Stimulated activated naive CD4-positive, alpha-beta T cell (primary cell): ENCODE measurements at places on chromosomes 7 and 10.

DNA sequence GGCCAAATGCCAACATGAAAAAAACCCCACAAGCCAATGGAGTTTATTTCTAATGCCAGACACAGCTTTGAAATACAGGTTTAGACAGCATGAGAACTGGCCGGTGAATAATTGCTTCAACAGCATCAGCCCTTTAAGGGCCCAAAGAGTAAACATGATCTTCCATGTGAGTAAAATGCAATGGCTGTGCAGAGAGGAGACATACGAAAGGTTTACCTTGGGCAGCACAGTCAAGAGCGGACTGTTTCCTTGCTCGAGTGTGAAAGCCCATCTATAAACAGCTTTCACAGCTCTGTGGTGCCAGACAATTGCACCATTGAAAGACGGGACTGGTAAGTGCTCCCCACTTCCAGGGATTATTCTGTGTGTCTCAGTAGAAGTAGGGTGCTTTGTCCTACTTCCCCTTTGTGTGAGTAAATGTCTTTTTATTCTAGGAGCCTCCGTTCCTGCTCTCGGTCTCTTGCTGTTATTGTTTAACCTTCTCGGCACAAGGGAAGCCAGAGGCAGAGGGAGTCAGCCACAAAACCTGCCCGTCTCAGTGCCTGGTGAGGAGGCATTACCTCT, 77.8 kb upstream of the KAT6B start:
- no peak for DNase-seq

DNA sequence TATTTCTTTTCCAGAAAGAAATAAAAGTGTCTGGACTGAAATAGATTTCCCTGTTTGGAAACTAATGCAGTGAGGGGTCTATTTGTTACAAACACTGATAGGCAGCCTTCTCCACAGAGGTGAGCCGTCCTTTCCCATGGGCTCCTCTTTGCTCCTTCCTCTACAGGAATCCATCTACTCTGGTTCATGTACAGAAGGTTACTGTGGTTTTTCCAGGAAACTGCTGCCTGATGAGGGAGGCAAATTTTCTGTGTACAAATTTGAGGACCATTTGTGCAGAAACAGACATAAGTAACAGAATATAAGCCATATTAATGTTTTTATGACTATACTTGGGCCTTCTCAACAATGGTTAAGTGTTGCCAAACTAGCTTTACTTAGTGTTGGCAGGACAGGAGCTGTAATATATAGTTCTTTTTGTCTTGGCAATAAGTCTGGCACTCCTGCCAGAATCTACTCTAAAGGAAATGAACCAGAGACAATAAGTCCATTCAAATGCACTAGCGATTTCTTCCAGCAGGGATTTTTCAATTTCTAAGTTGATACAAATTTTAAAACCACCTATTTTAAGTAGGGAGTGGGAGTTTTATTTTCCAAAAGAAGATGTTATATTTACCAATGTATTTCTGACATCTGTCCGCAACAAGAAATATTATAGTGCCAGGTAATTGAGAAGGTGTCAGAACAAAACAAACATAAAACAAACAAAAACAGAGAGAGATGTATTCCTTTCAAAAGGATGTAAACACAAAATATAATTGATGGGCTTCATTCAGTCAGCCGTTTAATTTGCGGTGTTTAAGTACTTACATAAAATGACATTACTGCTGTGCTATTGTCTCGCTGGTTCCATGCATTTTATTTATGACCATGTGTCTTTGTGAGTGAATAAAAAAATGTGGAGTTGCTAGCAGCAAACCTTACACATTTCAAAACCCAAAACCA, 91.0 kb upstream of the NFE2L3 start:
- DNase-seq: no peak

DNA sequence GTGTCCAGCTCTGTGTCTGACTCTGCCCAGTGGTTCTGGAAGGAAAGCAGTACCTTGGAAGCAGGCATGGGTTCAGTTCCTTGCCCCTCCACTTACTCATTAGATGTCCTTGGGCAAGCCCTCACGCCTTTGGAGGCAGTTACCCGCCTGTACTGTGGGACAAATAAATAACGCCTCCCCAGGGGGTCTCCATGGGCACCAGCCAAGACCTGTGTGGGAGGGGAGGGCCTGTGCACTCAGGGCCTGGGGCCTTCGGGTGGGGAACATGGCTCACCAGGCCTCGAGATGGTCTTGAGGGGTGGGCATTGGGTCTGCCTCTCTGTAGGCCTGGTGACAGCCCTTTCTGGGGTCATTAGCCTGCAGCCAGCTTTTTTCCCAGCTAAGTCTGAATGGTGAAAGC, 142.0 kb downstream of the GRK5 start:
- no peak for DNase-seq

DNA sequence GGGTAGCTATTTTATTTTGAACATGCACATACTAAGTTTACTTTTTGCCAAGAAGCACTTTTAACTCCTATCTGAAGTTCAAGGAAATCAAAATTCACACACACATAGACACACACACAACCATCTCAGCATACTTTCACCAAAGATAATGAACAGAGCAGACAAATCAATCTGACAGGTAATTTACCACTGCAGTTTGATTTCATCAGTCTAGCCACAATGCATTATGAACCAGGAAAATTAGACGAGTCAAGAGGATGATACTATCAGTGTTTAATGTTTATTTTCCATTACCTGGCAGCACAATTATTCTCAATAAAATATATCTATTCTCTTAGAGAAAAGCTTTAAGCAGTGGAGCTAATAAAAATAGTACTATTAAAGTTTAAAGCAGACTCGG, 147.9 kb downstream of the ARHGAP12 start:
- DNase-seq: no peak

DNA sequence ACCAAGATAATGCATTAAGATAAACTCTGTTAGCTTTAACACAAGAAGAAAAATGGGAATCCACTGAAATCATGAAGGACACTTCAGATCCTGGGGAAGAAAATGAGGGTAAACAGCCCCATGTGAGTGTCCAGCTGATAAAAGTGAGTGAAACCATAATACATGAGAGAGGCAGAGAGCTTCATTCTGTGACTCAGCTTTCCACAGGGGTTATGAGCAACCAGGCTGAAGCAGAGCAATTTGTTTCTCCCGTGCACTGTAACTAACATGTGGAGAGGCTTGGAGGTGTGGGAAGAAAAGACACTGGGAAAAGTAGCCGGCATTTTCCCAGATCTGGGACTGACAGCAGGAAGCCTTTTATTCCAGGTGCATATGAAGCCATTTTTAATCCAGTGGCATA, 971.7 kb downstream of the ANKRD7 start:
- no peak for DNase-seq

DNA sequence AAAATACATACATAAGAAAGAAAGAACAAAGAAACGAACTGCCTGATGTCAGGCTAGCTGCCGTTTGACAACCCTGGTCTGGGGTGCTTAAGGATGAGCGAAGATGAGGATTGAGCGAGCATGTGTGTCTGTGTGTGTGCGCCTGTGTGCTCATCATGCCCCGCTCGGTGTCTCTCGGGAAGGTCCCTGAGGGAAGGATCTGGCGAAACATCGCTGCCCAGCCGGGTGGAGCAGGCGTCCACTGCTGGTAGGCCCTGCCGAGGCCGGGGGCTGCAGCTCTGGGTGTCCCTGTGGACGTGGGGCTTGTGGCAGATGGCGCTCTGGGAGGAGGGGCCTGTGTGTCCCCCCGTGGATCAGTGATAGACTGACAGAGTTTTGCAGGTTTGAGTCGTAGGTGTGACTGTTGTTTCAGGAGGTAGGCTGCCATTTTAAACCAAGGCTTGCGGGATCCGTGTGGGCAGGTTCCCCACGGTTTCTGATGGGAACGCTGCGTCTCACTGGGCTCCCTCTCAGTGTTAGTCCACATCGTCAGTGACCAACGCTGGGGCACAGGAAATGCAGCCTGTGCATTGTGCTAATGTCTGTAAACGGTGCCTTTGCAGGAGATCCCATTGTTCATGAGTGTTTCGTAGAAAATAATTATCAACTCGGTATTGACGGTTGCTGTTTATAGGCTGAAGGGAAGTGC, 5.9 kb upstream of the SUN1 start:
- no peak for DNase-seq

- DNase-seq: no peak
Measured at GRCh38 chr7:31962246-31962645, 108.0 kb downstream of the PDE1C start.

DNA sequence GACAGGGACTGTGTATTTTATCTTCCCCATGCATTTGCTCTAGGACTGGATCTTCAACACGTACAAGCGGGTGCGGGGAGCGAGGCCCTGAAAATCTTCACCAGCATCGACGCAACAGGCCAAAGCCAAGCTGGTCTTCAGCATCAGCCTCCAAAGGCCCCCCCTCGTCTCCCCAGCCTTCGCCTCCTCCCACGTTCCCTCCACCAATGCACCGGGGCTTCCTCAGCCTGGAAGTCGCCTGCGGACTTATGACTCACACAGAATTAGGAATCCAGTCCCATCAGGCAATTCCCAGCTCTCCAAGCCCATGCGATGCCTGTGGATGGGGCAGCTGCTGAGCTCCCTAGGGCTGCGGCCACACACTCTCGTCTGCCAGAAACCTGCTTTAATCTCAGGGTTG, 36.3 kb upstream of the RNF32 start:
- no peak for DNase-seq

GRCh38 chr10:127907411-127908105, 655 bp downstream of the PTPRE start:
- DNase-seq: no peak

GRCh38 chr10:104488439-104488832, 134.8 kb downstream of the CFAP58 start:
- no peak for DNase-seq

GRCh38 chr7:5396542-5396941, 27.1 kb downstream of the TNRC18 start:
- DNase-seq: peak; percentile 39

DNA sequence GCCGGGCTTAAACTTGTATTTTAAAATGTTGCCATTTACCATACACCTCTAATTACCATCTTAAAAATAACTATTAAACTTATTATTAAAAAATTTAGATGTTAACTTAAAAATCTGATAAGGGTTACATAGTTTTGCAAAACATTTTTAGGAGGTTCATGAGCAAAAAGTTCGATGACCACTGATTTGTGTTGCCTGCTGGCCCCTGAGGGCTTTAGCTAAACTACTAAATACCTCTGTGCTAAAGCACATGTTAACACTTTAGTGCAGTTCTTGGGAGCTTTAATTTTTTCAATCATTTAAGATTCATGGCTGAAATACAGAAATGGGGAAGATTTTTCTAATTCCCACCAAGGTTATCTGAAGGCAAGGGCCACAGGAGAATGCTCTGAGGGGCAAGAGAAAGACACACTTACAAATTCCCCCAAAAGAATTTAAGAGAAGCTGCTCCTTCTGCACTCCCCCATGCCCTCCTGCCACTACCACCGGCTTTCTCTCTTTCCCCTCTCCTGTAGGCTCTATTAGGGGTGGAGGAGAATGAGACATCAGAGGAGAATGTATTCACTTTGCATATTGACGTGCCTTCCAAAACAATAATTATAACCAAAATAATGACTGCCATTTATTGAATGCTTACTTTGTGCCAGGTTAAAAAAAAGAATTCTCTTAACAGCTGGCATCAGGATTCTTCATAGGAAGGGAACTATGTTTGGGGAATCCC, 106.2 kb downstream of the RTKN2 start:
- DNase-seq: no peak

GRCh38 chr10:126066456-126066855, 170.1 kb downstream of the FANK1 start:
- DNase-seq: no peak

DNA sequence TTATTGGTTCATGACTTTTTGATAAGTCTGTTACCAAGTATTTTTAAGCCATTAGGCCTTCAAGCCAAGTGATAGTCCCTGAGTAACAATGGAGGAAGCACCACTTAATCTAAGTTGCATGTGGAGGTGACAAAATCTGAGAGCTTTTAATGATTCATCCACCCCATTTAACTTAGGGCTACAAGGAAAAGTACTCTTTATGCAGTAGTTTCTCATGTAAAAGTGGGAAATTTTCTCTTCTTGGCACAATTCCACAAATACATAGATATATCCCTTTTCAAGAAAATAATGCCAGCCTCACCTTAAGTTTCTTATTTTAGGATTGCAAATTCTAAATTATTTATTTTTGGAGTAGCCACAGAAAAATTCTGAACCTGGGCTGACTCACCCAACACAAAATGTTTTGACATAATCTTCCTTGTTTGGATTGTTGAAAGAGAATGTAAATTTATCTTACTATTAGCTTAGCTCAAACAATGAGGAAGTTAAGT, 85.7 kb downstream of the SUGCT start:
- DNase-seq: no peak

- no peak for DNase-seq
Measured at GRCh38 chr10:90274721-90275468, 573.5 kb downstream of the KIF20B start.
